ENCODE measurements at places on chromosomes 1 and 21. TPM values are rescaled to one million over a fixed set of nuclear protein-coding genes. Genes with fewer than 3 reads are reported as not detected.

The CLCA1 gene
- total RNA-seq: 0.15 TPM

The C1orf87 gene
- total RNA-seq: 0.15 TPM

The SPATA1 gene
- total RNA-seq: 1.3 TPM

The NUP210L gene
- total RNA-seq: 0.15 TPM

The GPR37L1 gene
- total RNA-seq: not detected

The BRINP2 gene
- not detected for total RNA-seq
